ENCODE measurements at places on chromosomes 1 and 21.
A peak's percentile ranks its signal among the peaks of the same experiment; 100 is the strongest.

- no peak overlapping the region for H3K27ac ChIP-seq
- H3K4me1 ChIP-seq = no peaks in the 10 kb centered on the region
- no peak overlapping the region for H3K4me3 ChIP-seq
- peak; percentile 3 for DNase-seq
- H3K36me3 ChIP-seq = no peaks in the 10 kb centered on the region
- H3K27me3 ChIP-seq = no peaks in the 10 kb centered on the region
Measured at GRCh38 chr1:95384567-95384966, 150.6 kb downstream of the RWDD3 start.

GRCh38 chr1:78143152-78143551 lies 97.4 kb downstream of the GIPC2 start:
- H3K36me3 ChIP-seq = no peaks in the 10 kb centered on the region
- H3K4me3 ChIP-seq = no peak overlapping the region
- H3K27ac ChIP-seq = no peak overlapping the region
- H3K27me3 ChIP-seq = no peaks in the 10 kb centered on the region
- no peak for DNase-seq
- peaks cover 6% of the 10 kb centered on the region for H3K4me1 ChIP-seq

DNA sequence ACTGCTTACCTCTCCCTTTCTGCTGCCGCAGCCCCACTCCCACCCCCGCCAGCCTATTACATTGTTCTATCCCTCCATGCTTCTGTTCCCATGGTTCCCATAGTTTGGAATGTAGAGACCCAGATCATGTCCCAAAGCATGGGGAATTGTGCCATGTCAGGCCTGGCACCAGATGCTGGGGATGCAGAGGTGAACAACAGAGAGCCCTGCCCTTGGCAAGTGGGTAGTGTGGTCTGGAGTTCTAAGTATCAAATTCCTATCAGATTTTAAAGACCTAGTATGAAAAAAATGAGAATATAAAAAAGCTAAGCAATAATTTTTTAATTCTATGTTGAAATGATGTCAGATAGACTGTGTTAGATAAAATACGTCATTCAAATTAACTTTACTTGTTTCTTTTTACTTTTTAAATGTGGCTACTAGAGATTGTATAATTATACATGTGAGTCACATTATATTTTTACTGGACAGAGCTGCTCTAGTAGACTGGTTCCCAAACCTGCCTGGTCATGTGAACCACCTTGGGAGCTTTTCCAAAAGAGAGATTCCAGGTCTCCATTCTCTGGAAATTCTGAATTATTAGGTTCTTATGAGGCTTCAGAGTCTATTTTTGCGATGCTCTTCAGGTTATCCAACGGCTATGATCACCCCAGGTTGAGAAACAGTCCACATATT lies 113.0 kb upstream of the DAB1 start:
- no peaks in the 10 kb centered on the region for H3K4me1 ChIP-seq
- H3K36me3 ChIP-seq = no peaks in the 10 kb centered on the region
- H3K4me3 ChIP-seq = no peak overlapping the region
- no peaks in the 10 kb centered on the region for H3K27me3 ChIP-seq
- H3K27ac ChIP-seq = no peak overlapping the region

DNA sequence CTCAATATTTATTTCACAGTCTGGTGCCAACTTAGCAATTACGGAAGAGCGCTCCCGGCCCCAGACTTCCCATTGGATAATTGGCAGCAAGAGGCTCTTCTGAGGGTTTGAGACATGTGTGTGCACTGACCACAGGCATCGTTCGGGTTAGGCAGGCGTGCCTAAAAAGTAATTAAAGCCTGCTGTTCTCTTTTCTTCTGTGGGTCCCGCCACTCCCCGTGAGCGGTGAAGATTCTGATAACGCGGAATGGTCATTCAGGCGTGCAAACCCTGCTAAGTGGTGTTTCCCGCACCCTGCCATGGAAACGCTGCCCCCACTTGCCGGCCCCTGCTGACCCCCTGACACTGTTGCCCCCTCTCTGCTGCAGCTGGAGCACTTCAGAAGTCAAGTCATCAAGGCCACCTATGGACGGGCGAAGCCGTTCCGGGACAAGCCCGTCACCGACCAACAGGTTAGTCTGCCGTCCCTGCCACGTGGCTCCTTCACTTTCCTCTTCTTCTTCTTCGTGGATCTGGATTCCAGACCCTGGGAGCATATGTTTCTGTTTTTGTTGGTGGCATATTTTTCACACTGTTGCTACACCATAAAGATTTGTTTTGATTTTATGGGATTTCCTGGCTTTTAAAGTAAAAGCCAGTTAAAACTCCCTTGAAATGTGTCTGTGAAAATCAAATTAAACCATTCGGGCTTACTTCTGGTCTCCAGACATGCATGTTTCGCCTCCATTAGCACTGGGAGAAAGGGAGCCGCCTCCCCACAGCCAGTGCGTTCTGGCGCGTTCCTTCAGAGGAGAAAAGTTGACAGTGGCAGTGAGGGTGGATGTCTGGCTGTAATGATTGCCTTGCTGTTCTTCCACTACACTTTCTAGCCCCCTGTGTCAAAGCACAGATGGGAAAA lies 79.9 kb downstream of the FHAD1 start:
- H3K4me1 ChIP-seq = peaks cover 9% of the 10 kb centered on the region
- no peaks in the 10 kb centered on the region for H3K27me3 ChIP-seq
- no peaks in the 10 kb centered on the region for H3K36me3 ChIP-seq
- H3K27ac ChIP-seq = no peak overlapping the region
- peak; percentile 86 for DNase-seq

DNA sequence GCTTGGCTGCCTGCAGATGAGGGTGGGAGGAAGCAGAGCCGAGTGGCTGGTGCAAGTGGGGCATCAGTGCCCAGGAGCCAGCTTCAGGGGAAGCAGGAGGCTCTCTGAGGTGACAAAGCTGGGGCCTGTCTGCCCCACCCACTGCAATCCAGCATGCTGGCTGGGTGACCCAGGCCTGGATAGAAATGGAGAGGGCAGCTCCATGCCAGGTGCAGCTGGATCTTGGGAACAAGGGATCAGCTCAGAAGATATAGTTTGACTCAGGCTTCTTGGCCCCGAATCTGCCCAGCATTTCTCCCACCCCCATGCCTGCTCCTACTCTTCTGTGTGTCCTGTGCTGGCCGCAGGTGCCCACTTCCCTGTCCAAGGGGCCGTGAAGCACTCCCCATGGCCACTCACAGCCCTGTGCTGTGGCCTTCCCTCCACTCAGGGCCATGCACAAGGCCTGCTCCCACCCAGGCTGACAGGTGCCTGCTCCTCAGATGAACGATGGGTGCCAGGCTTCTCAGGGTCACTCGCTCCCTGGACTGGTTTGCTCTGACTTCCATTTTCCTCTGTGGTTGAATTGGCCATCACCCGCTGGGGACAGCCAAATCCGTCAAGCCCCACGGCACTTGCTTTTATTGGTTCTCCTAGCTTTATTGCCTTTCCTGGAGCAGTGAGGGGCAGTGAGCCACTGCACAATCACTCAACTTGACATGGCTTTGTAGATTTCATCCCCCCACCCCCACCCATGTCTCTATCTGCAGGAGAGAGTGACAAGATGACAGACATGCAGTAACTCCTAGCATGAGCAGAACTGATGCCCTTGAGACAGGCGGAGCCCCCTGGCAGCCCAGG lies 174.8 kb upstream of the VAMP3 start:
- H3K4me1 ChIP-seq = no peaks in the 10 kb centered on the region
- H3K4me3 ChIP-seq = no peak overlapping the region
- H3K27ac ChIP-seq = no peak overlapping the region
- no peaks in the 10 kb centered on the region for H3K27me3 ChIP-seq
- no peak for DNase-seq
- no peaks in the 10 kb centered on the region for H3K36me3 ChIP-seq

DNA sequence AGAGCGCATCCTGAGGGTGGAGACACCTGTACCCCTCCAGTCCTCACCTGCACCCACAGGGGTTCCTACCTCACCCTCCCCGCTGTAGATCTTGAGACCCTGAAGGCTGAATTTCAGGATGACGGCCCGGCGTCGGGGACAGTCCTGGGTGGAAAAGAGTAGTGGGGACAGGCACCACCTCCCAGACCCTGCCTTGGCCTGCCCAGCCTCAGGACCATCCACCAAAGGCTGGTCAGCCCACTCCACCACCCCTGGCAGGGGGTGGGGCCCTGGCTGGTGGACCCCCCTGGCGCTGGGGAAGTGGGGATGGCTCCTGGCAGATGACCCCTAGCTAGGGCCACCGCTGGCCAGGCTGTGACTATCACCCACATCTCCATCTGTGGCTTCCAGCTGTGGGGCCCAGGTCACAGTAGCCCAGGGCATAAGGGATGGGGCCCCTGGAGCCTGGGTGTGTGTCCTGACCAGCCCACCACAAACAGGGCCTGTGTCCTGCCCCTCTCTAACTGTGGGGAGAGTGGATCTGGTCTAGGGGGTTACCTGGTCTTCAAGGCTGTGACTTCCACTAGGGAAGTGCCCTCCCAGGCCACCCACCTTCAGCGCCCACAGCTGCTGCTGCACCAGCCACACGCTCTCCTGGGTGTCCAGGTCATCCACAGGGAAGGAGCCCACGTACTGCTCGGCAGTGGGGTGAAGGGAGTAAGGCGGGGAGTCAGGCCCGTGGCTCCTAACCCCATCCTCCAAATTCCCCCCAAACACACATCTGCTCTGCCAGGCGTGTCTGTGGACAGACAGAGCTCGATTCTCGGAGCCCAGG lies 5.4 kb downstream of the SH2D5 start:
- peaks cover 6% of the 10 kb centered on the region for H3K4me1 ChIP-seq
- no peaks in the 10 kb centered on the region for H3K27me3 ChIP-seq
- DNase-seq = no peak

Measured in fibroblast of lung (primary cell).